ENCODE measurements at places on chromosomes 1 and 21. TPM values are rescaled to one million over a fixed set of nuclear protein-coding genes. Genes with fewer than 3 reads are reported as not detected.

GRCh38 chr1:195158091-195158490, 1450.1 kb downstream of the KCNT2 start:
- no peak for DNase-seq

- no peak for DNase-seq
These were observed 65.6 kb downstream of the CAPZB start for GRCh38 chr1:19419691-19420090.

- DNase-seq = no peak
These were observed 12.1 kb upstream of the LINGO4 start for GRCh38 chr1:151817353-151817730.

DNA sequence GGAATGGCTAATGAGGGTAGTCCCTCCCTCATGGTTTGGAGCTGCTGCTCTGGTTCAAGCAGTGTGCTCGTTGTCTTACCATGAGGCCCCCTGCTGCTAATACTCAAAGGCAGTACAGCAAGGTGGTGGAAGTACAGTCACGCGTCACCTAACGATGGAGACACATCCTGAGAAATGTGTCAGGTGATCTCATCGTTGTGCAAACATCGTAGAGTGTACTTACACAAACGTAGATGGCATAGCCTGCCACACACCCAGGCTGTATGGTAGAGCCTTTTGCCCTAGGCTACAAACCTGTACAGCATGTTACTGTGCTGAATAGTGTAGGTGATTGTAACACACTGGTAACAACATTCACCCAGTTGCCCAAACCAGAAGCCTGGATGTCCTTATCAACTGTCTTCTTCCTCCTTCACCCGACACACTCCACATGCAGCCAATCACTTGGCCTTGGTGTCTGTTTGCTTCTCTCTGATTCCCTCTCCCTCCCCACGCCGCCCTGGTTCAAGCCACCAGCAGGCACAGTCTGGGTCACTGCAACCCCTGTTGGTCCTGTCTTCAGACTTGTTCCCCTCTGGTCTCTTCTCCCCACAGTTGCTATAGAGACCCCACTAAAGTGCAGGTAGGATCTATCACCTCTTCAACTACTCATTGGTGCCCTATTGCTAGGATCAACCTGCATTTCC, 6.0 kb upstream of the KCNA2 start:
- no peak for DNase-seq

DNA sequence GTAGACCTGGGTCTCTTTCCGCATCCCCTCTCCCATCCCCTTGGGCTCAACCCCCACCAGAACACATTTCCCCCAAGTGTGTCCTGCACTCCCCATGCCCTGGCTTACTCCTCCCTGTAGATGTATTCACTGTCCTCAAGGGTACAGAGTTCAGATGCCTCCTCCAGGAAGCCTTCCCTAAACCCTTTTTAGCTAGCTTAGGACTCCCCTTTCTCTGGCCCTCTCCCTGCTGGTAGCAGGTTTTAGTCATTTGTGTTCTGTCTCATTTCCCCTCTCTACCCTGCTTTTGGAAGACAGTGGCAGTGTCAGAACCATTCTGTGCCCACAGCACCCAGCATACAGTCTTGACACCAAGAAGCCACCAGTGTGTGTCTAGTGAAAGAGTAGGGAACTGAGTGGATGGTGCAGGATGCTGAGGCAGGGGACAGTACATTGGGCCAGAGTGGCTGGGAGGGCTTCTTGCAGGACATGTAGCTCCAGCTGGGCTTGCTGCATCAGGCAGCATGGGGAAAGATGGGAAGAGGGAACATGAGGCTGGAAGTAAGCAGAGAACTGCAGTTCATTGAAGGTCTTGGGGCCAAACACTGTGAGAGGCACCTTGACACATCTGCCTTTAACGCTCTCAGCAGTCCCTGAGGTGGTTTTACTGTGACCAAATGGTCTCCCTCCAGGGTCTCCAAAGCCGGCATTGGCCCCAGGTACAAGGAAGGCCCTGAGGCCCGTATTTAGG, 2.5 kb downstream of the FOXO6 start:
- no peak for DNase-seq

DNA sequence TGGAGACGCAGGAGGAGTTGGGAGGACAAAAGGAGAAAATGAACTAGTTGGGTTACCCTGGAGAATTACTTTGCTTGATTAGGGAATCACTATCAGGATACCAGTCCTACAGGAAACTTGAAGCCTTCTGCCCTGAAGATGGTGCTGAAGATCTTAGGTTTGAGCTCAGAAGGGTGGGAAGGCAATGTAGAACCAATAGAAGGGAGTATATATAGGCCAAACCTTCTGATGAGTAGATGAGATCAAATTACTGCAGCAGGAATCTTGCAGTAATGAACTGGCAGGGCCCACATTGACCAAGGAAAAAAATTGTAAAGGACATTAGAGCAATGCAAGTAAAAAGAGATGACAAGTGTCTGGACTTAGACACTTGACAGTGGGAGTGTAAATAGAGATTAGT, 116.3 kb upstream of the CACYBP start:
- peak; percentile 50 for DNase-seq

GRCh38 chr1:83818916-83819315, 180.0 kb downstream of the TTLL7 start:
- peak; percentile 6 for DNase-seq

- no peak for DNase-seq
These were observed 275.2 kb downstream of the GRIK1 start for GRCh38 chr21:29664615-29665014.

DNA sequence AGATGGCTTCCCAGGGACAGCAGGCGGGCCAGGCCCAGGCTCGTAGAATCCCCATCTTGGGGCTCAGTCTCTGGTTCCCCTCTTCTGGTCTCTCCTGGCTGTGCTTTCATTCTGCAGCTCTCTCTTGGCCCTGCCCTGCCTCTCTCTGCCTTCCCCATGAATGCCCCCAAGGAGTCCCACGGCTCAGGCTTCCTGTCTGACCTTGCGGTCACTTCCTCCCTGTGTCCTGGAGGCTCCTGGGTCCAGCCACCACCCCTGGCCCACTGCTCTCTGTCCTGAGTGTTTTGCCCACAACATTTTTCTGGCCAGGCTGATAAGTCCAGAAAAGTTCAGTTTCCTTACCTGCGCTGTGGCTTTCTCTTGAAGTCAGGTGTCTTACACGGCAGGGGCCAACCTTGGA, 29.1 kb downstream of the PIGP start:
- no peak for DNase-seq

GRCh38 chr21:19076031-19076430, 672.4 kb upstream of the TMPRSS15 start:
- DNase-seq = no peak

NKAIN1 gene
- total RNA-seq = under 0.01 TPM

PGLYRP4 gene
- total RNA-seq = 0.17 TPM

ATP5PO gene
- total RNA-seq = 84.7 TPM

CSF3R gene
- not detected for total RNA-seq

KDF1 gene
- total RNA-seq = 23.4 TPM

All from mammary epithelial cell (primary cell).